ENCODE measurements at places on chromosomes 7 and 10. TPM values are rescaled to one million over a fixed set of nuclear protein-coding genes. Genes with fewer than 3 reads are reported as not detected.

The ADCY1 gene
- polyA plus RNA-seq, result 18.7 TPM

The CCDC201 gene
- polyA plus RNA-seq, result not detected

The LRRC4 gene
- polyA plus RNA-seq, result 15.8 TPM

The STOX1 gene
- 1.2 TPM for polyA plus RNA-seq

The TUBAL3 gene
- polyA plus RNA-seq, result not detected

The NPFFR1 gene
- not detected for polyA plus RNA-seq

The OGDHL gene
- 40.7 TPM for polyA plus RNA-seq

The PCGF5 gene
- 5.6 TPM for polyA plus RNA-seq

The TMEM139 gene
- not detected for polyA plus RNA-seq

The TMEM243 gene
- 5.9 TPM for polyA plus RNA-seq

The TRIM50 gene
- not detected for polyA plus RNA-seq

The IRF5 gene
- not detected for polyA plus RNA-seq

The MYL7 gene
- not detected for polyA plus RNA-seq

The EPHA1 gene
- not detected for polyA plus RNA-seq

The SPDYE5 gene
- 0.26 TPM for polyA plus RNA-seq

The LIPM gene
- not detected for polyA plus RNA-seq

The TRPV5 gene
- 0.52 TPM for polyA plus RNA-seq
